Smooth muscle cell of the pulmonary artery (primary cell): ENCODE measurements at places on chromosomes 12 and 14. TPM values are rescaled to one million over a fixed set of nuclear protein-coding genes. Genes with fewer than 3 reads are reported as not detected.

TRIM9 gene
- 0.39 and 0.73 TPM in 2 replicates for total RNA-seq

ABCC9 gene
- total RNA-seq = 22.9 and 46.0 TPM in 2 replicates

HCAR2 gene
- total RNA-seq = not detected in 2 replicates

DYRK2 gene
- total RNA-seq = 51.9 and 57.7 TPM in 2 replicates

RACGAP1 gene
- total RNA-seq = 14.5 and 28.6 TPM in 2 replicates

SLCO1B3 gene
- total RNA-seq = 0.07 TPM in 1 of 2 replicates, not detected in the other

TAS2R31 gene
- total RNA-seq = 3.7 and 6.7 TPM in 2 replicates

GLI1 gene
- total RNA-seq = 0.26 and 0.76 TPM in 2 replicates

ZBTB1 gene
- total RNA-seq = 45.4 and 46.6 TPM in 2 replicates

MANSC1 gene
- 3.9 and 4.6 TPM in 2 replicates for total RNA-seq

CLEC1B gene
- total RNA-seq = not detected in 2 replicates

DUSP16 gene
- total RNA-seq = 5.7 and 6.6 TPM in 2 replicates

IL22 gene
- not detected in 2 replicates for total RNA-seq

TTC9 gene
- 0.23 and 1.8 TPM in 2 replicates for total RNA-seq

RNASE11 gene
- total RNA-seq = not detected in 2 replicates

NYNRIN gene
- total RNA-seq = 6.9 and 16.7 TPM in 2 replicates

NXPH4 gene
- total RNA-seq = 28.2 and 49.1 TPM in 2 replicates

INHBE gene
- 2.0 and 2.1 TPM in 2 replicates for total RNA-seq

TSHR gene
- total RNA-seq = under 0.01 TPM in 1 of 2 replicates, not detected in the other

PYGL gene
- 78.3 and 91.4 TPM in 2 replicates for total RNA-seq

VPS29 gene
- 45.0 and 50.9 TPM in 2 replicates for total RNA-seq

GUCY2C gene
- total RNA-seq = not detected in 2 replicates

LRFN5 gene
- 0.59 and 11.3 TPM in 2 replicates for total RNA-seq

BRI3BP gene
- 6.9 and 7.5 TPM in 2 replicates for total RNA-seq

REP15 gene
- 2.4 and 3.2 TPM in 2 replicates for total RNA-seq

VEZT gene
- 62.9 and 64.8 TPM in 2 replicates for total RNA-seq

SLC16A7 gene
- total RNA-seq = 22.9 and 27.3 TPM in 2 replicates

NUDT14 gene
- 8.7 and 16.6 TPM in 2 replicates for total RNA-seq

OR4E2 gene
- not detected in 2 replicates for total RNA-seq

SLC17A8 gene
- not detected in 2 replicates for total RNA-seq

BDKRB2 gene
- 0.73 and 2.7 TPM in 2 replicates for total RNA-seq
